ENCODE measurements at places on chromosomes 6 and 20.

DNA sequence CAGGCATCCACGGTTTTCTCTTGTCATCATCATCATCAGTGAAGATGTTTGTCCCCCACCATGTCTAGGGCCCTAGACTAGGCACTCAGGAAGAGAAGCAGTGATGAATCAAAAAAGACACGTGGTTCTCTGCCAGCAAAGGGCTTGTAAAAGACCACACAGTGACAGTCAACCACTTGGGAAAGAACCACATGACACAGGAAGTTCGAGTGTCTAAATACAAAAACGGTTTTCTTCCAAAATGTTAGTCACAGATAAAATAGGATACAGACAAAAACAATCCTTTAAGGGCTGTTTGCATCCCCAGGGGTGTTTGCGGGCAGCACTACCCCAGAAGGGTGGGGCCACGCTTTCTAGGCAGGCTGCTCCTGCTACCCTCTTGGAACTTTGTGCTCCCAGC is 356.8 kb upstream of the AGPAT4 start:
- DNase-seq = no peak

GRCh38 chr20:13290724-13291123 is 69.7 kb downstream of the ISM1 start:
- DNase-seq = no peak

DNA sequence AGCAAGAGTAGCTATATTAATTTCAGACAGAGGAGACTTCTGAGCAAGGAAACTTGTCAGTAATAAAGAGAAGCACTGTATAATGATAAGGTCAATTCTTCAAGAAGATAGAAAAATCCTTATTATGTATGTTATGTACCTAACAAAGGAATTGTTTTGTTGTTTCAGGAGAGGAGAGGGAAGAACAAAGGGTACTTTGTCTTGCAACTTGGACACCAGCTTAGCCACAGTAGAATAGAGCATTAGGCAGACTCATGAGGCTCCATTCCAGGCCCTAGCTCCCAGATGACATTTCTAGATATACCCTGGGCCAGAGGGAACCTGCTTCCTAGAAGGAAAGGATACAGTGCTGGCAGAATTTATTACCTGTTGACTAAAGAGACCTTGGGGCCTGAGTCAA is 6.5 kb upstream of the NUS1 start:
- no peak for DNase-seq

DNA sequence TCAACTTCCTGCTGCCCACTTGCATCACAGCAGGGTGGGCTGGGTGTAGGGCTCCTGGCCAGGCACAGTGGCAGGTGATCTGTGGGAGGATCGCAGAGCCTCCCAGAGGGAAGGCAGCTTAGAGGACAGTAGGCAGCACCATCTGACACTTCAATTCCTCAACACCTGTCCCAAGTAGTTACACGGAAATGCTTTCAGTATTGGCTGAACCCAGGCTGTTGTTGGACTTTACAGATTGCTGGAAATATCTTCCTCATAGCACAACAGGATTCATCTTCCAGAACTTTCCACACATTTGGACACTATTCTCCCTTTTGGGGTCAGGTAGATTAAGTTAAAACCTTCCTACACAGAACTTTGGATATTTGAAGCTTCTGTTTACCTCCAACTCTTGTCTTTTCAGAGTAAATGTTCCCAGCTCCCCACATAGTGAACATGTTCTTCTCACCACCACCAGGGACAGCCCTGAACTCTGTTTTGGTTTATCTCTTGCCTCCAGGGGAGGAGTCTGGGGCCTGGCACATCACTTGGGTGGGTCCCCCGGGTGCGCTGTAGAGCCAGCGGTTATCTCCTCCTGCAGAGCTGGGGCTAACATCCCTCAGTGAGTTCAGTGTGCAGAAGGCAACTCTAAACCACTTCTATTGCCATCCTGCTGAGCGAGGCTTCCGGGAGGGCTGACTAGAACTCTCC is 3.5 kb upstream of the SLC22A2 start:
- DNase-seq = no peak
